Stimulated activated CD8-positive, alpha-beta memory T cell treated with anti-CD3 and anti-CD28 coated beads, Interleukin-2, amount 100 ng/mL, for 1 hour (primary cell): ENCODE measurements at places on chromosomes 5 and 9.

GRCh38 chr9:126822278-126822677, 17.4 kb downstream of the ZBTB43 start:
- DNase-seq, result no peak

DNA sequence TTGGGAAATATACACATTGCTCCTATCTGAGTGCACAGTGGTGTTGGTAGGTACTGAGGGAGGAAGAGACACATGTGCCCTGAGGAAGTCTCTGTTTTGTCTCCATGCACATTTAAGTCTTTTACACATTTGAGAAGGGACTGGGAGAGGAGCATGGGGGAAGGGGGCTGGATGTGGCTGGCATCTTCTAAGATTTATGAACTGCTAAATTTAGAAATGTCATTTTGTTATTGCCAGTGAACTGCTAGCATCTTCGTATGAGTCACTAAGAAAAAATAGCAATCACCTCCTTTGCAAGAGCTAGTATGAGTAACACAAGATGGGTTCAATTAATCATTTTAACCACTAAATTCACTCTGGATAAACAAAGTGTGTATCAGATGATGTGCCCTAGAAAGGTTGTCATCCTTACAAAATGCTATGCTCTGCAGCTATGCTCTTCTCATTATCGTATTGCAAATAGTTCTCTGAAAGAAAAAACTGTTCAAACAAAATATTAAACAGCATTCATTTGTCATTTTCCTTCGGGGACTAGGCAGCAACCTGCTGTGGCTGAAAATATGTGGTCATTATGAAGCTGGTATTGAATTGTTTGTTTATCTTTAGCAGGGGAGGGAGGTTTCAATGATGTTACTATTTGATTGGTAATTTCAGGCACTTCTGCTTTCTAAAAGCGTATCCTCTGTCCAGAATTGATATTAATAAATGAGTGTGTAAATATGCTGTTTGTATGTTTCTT, 236.5 kb downstream of the DMRTA1 start:
- no peak for DNase-seq

GRCh38 chr9:109639674-109640579, 140.1 kb upstream of the PALM2AKAP2 start:
- no peak for DNase-seq

DNA sequence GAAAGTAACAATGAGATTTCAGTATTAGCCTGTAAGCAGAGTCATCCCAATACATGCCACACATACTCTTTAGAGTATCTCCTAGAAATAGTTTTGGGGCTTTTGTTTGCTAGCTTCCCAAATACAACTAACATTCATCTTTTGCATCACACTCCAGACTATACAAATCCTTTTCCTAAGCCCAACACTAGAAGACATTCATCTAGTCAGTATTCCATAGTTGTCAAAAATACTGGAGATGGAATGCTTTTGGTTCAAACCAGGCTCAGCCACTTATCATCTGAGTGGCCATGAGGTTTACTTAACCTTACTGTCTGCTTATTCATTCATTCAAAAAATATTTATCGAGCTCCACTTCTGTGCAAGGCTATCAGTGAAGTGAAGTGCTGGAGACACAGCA, 205.1 kb upstream of the SGCD start:
- no peak for DNase-seq

DNA sequence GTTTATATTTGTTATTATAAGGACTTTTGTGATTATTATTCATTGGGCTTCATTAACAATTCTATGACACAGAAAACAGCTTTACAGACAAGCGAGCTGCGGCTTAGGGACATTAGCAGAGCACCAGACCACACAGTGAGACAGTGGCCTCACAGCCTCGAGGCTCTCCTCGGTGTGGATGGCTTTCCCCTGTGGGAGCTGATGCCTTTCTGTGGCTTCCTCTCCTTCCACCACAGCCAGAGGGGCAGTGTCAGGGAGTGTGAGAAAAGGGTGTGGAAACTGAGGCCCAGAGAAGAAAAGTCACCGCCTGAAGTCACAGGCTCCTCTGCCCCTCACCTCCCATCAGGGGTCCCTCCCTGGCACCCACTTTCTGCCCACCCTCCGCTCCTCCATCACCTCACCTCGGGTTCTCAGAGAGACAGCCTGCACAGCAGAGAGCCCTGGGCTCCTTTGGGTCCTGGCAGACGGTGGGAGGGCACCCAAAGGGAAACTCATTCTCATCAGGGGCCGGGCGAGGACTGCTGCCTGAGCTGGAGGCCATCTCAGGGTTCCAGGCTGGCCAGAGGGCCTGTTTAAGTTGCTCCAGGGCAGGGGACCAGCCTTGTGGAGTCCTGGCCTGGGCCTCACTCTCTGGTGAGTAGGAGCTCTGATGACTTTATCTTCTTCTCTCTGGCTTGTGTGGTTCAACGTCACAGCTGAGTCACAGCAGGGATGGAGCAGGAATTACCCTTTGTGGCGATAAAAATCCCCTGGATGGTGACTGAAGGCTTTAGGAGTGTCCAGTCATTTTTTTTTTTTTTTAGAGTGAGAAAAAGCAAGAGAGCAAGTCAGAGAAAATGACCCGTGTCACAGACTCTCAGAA, 830 bp downstream of the TRAF1 start:
- DNase-seq, result peak; percentile 70

DNA sequence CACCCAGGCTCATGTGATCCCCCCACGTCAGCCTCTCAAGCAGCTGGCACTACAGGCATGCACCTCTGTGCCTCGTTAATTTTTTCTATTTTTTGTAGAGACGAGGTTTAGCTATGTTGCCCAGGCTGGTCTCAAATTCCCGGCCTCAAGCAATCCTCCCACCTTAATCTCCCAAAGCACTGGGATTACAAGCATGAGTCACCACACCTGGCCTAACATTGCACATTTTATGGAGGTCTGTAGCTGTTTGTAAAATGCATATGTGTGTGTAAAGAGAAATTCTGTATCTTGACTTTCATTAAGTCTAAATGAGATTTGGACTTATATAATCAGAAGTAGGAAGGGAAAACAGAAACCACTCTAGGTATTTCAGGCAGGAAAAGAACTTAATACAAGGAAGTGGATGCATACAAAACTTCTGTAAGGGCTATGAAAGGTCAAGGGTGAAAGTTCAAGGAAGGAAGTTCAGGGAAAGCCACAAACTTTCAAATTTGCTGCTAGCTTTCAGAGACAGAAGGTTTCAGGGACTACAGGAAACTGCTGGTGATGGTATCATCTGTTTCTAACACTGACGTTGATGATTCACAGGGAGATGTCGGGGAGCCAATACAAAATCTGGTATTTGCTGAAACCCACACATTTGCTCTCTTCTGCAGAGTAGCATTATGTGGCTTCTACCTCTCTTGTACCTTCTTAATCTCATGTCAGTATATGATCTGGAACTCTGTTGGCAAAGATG, 209.4 kb downstream of the PIK3R1 start:
- no peak for DNase-seq

DNA sequence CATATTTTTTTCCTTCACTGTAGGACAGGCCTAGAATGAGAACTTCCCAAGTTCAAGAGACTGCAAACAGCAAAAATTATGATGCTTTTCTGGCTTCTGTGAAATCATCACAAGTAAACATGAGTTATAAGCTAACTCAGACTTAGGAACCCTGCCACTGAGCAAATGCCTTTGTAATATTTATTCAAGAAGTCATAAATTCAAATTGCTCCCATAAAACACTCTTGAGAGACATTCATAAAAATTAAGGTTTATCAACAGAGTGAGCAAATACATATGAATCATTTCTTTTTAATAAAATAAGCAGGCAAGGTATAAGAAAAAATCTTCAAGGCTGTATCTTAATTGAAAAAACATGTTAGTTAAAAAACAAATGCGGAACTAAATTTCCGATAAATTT, 124.2 kb downstream of the GNA14 start:
- DNase-seq, result no peak

DNA sequence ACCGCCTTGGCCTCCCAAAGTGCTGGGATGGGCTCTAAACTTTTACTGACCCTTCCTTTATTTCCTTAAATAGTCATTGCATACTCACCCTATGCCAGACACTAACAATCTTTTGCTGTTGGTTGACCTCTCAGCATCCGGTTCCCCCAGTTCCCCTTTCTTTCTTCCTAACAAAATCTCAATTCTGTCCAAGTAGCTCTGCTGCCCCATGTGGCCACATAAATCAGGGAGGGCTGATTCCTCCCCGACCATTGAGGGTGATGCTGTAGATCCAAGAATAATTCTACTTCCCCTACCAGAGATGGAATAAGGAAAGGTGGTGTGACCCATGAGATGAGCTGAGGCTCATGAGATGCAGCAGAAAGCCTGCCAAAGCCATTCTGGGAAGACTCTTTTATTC, 315.3 kb upstream of the MSX2 start:
- DNase-seq, result no peak

- DNase-seq, result no peak
These were observed 33.9 kb upstream of the MAN2A1 start for GRCh38 chr5:109655841-109656240.

GRCh38 chr5:41371738-41372137, 138.7 kb downstream of the PLCXD3 start:
- no peak for DNase-seq

DNA sequence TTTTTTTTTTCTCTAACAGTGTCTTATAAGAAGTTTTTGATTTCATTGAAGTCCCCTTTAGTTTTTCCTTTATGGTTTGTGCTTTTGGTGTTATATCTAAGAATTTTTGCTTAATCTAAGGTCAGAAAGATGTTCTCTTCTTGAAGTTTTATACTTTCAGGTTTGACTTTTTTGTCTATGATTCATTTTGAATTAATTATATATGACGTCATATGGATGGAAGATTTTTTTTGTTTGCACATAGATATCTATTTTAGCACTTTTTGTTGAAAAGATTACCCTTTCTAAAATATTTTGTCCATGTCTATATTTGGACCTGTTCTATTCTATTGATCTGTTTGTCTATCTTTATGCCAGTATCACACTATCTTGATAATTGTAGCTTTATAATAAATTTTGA, 16.3 kb downstream of the UBAP1 start:
- DNase-seq, result no peak

- no peak for DNase-seq
These were observed 8.9 kb upstream of the DELE1 start for GRCh38 chr5:141914797-141915196.

DNA sequence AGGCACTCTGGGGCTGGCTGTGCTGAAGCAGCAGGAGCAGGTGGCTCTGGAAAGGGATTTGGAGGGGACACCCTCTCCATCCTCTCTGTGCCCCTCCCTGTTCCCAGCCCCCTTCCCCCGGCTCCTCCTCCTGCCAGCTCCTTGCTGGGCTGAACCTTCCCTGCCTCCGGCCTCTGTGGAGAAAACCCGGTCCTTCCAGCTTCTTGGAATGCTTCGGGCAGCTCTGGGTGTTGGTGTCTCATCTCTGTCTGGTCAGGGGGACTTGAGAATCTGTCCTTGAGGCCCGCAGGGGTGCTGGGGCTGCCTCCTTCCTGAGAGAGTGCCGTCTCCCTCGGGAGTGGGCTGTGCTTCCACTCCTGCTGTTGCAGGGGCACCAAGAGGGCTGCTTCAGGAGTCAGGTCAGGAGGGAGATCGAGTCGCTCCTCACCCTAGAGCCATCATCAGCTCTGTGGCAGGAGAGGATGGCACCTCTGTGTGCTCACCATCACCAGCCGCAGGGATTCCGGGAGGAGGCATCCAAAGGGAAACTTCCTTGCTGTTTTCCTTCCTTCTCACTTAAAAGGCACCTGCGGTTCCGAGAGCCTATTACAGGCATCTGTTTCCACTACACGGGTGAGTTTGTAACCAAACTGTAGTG, 30.6 kb downstream of the NDUFS6 start:
- no peak for DNase-seq

DNA sequence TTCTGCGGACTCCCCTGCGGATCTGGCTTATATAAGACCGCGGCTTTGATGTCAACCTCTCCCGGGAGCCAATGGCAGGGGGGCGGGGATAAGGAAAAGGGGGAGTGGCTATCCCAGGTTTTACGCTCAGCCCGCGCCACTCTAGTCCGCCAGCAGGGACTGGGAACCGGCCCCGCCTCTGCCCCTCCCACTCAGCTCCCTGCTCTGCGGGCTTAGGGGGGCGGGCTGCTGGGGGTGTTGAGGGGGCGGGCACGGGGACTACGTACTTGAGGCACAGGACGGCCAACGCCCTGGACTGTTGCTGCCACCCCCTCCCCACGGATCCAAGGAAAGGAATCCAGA, at the start of gene HAND1:
Gene HAND1, minus strand, starts transcription at position 4 of the 342 bp plus-strand sequence. CDS start 219 bp downstream, outside the sequence.
- DNase-seq, result no peak

- DNase-seq, result no peak
These were observed 142.7 kb downstream of the PIP5K1B start for GRCh38 chr9:68847765-68848164.

- DNase-seq, result no peak
These were observed 12.2 kb upstream of the TEX48 start for GRCh38 chr9:114694146-114694545.

GRCh38 chr9:21890696-21891095, 88.3 kb downstream of the MTAP start:
- DNase-seq, result no peak

DNA sequence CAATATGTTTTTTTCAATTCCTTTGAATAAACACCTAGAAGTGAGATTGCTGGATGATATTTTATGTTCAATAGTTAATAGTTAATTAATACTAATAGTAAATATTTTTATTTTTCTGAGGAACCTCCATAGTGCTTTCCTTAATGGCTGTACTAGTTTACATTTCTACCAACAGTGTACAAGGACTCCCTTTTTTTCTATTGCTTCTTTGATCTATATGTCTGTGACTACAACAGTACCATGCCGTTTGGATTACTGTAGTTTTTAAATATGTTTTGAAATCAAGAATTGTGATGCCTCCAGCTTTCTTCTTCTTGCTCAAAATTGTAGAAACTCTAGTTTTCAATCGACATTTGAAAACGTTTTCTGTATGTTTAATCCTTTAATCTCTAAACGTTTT, 39.5 kb upstream of the ADAMTS16 start:
- no peak for DNase-seq

GRCh38 chr9:31574006-31574765, 810.3 kb upstream of the ACO1 start:
- no peak for DNase-seq

- DNase-seq, result no peak
These were observed 26.9 kb upstream of the ADAM19 start for GRCh38 chr5:157602505-157602904.

- no peak for DNase-seq
These were observed 29.2 kb upstream of the ADRA1B start for GRCh38 chr5:159887050-159887449.

DNA sequence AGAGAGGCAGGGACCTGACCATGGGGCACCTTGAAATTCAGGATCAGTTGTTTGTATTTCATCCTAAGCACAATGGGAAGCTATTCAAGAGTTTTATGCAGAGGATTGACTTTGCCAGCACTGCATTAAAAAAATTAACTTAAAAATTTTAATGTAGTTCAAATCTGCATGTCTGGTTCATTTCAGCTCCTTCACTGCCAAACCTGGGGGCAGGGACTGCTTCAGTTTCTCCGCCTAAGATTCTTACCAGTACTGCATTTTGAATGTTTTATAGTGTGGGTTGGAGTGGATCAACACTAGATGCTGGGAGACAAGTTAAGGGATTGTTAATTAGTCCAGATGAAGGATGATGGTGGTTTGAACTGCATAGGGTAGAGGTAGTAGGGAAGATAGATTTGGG, 15.7 kb upstream of the MSMP start:
- DNase-seq, result no peak

GRCh38 chr5:41649659-41650058, 139.3 kb upstream of the PLCXD3 start:
- no peak for DNase-seq
